ENCODE measurements at places on chromosomes 1 and 21.

GRCh38 chr1:94044290-94044790 is 76.6 kb downstream of the ABCA4 start:
- DNase-seq, result no peak

DNA sequence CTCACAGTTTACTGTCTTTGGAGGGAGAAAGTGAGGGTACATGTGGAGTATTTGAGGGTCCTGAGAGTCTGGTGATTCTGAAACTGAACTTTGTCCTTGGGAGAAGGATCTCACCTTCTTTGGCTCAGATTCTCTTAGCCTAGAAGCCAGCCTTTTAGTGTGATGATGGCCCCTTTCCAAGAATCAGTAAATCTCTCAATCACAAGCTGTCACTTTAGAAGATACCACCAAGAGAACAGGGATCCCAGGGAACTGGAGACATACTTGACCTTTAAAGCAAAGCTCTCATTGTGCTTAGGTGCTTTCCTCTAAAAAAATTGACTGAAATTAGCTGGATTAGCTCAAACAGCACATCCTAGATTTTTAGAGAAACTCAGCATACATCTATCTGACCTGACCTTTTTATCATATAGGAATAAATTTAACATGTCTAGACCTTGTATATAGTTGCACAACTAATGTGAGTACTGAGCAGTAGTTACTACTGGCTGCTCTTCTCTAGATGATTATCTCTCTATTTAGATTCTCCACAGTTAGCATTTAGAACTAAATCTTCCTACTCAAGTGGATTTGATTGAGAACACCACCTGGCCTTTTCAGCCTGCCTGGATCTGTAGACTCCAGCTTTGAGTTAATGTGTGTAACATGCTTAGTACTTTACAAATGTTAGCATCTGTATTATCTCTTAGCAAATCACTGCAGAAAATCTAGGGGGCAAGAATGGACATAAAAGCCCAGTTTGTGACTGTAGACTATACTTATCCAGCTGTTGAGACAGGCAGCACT is 157.7 kb downstream of the MAST2 start:
- no peak for DNase-seq

DNA sequence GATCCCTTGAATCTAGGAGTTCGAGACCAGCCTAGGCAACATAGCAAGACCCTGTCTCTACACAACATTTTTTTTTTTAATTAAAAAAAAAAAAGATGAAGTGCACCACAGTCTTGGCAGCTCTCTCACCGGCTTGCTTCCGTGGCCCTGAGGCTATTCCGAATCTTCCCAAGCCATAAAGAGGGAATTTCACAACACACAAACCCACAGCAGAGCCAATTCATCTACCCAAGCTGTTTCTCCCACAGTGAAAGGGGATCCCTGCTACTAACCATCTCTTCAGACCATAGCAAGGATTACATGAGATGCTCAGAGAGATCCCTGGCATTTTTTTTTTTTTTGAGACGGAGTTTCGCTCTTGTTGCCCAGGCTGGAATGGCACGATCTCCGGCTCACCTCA is 8.3 kb upstream of the CHD5 start:
- DNase-seq, result no peak

DNA sequence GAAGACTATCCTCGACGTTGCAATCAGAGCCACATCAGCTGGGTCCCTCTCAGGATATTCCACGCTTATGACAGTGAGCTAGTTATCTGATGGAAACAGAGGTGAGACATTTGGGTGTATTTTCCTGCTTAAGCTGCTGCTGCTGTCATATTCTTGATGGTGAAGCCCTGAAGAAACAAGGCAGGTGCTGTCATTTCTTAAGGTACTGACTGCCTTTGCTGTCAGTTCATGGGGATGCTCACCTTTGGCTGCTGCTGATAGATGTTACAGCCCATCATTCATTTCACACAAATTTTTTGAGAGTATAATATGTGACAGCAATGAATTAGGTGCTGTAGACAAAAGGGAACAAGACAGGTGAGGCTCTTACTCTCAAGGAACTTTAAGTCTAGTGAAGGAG is 577.4 kb downstream of the LMO4 start:
- DNase-seq, result no peak

DNA sequence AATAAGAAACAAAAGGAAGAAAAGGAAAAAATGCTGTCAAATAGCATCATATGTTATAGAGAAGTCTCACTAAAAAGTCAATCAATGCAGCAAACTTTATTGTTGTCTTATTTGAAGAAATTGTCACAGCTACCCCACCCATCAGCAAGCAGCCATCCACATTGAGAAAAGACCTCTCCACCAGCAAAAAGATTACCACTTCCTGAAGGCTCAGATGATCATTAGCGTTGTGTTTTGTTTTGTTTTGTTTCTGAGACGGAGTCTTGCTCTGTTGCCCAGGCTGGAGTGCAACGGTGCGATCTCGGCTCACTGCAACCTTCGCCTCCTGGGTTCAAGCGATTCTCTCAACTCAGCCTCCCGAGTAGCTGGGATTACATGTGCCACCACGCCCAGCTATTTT is 29.0 kb downstream of the ATP2B4 start:
- DNase-seq, result no peak

- DNase-seq, result no peak
Measured at GRCh38 chr1:244749230-244750016, 86.0 kb upstream of the COX20 start.

- no peak for DNase-seq
Measured at GRCh38 chr21:17793246-17794123, 25.7 kb downstream of the C21orf91 start.

DNA sequence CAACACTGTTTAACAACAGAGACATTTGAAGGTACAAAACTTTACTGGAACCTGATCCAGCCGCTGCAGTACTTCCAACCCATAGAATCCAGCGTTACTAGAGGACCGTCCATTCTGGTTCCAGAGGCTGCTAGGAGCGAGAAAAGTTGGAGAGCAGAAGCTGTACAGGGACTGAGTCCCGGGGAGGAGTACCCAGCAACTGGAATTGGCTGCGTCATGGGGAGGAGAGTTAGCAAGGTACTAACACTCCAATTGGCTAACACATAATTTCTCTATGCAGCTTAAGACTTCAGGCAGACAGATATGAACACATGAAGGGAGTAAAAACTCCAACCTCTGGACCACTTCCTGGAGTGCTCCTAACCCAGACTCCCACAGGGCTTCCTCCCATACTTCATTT is 2.1 kb upstream of the QSOX1 start:
- no peak for DNase-seq

- DNase-seq, result no peak
Measured at GRCh38 chr1:199774433-199775089, 252.9 kb upstream of the NR5A2 start.

DNA sequence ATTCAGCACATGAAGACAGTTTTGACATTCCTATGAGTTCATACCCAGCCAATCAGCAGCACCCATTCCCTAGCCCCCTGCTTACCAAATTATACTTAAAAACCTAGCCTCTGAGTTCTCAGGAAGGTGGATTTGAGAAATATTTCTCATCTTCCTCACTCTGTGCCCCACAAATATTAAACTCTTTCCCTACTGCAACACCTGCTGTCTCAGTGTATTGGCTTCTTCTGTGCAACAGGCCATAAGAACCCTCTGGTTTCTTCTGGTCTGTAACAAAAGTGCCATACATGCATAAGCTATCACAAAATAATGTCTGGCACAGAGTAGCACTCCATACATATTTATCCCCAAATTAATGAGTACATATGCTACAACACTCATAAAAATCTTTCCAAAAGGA is 387.4 kb upstream of the CAMK1G start:
- DNase-seq, result no peak

- DNase-seq, result no peak
Measured at GRCh38 chr1:211581526-211581925, 2.6 kb upstream of the SLC30A1 start.

GRCh38 chr1:32112806-32113375 is 5.0 kb downstream of the KPNA6 start:
- DNase-seq, result no peak

- DNase-seq, result no peak
Measured at GRCh38 chr1:183589874-183590243, 400 bp downstream of the NCF2 start.

DNA sequence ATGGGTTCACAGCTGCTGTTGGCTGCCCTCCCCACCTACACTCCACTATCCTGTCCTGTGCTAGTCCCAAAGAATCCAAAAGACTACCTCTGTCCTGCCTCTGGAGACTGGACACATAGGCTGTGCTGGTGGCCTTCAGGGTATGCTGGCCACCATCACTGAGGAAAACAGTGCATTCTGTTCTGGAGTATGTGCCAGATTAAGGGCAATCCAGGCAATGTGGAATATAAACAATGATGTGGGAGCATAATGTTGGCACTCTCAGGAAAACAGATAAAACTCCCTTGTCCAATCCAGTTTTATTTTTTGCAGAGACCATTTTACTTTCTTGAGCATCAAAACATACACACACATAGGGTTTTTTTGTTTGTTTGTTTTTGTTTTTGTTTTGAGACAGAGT is 94.3 kb downstream of the GLUL start:
- DNase-seq, result no peak

DNA sequence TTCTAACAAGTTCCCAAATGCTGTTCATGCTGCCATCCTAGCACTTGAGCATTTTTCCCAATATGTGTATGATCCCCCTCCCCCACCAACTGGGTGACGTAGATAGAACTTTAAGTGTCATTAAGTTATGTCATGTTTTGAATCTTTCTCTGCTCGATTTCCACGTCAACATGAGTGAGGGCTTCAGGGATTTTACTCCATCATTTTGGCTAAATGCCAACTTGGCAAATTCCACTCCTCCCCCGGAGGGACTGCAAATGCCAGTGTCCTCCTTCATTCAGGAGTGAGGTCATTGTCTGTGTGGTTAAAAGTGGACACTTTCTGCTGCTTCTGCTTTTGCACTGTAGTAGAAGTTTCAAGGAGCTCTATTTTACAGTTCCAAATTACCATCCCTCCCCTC is 201.7 kb downstream of the FGGY start:
- DNase-seq, result no peak

- DNase-seq, result no peak
Measured at GRCh38 chr1:221605569-221605968, 136.3 kb downstream of the DUSP10 start.

- no peak for DNase-seq
Measured at GRCh38 chr1:79100385-79100784, 93.9 kb upstream of the ADGRL4 start.

GRCh38 chr1:48205522-48205921 is 17.0 kb upstream of the SLC5A9 start:
- DNase-seq, result no peak

DNA sequence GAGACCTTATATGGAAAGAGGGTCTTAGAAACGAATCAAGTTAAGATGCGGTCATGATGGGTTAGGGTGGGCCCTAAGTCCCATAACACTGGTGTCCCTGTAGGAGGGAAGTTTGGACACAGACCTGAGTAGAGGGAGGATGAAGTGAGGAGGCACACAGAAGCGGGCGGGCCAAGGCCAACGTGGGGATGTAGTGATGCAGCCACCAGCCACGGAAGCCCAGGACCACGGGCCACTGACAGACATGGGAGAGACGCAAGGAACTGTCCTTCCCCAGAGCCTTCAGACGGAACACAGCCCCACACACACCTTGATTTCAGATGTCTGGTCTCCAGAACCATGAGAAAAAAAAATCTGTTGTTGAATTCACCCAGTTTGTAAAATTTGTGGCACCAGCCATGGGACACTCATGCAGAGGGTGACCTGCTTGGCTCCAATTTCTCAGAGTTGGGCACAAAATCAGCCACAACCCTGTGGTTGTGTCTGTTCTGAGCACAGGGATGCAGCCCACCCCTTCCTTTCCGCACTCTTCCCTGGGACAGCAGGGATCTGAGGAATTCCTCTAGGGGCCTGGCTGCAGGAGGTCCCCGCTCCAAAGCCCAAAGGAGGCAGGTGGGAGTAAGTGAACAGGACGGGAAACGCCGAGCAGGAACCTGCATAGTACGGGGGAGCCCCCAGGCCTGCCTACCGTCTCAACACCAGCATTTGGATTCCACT is 61.1 kb downstream of the RIPK4 start:
- no peak for DNase-seq

- DNase-seq, result peak; percentile 86
Measured at GRCh38 chr1:150974580-150975478, at the start of gene CERS2. Gene CERS2, minus strand, starts transcription at chr1:150974835. Its CDS starts 5,745 bp downstream, at chr1:150969090.

GRCh38 chr1:28035420-28035819 is 53.0 kb downstream of the EYA3 start:
- DNase-seq, result no peak

DNA sequence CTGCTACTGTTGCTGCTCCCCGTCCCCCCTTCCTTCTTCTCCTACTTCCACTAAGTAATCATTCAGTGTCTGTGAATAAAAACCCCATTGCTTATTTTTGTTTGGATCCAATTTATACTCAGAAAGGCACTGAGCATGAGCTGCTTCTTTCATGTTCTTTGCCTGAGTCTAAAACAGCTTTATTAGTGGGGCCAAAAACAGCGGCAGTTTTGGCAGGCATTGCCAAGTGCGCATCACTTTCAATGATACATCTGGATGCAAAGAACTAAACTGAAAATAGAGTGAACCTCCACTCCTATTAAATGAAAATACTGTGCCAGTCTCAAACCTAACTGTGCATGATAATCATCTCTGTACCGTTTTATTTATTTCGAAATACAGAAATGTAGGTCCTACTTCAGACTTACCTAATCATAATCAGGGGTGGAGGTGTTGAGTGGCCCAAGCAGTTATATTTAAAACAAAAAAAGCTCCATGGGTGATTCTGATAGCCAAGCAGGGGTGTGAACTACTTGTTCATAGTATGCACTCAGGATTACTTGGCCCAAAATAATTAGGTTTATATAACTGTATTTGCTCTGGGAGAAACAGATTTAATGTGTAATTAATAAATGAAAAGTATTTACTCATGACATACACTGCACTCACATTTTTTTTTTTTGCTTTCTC is 48.4 kb downstream of the NEK7 start:
- no peak for DNase-seq

- no peak for DNase-seq
Measured at GRCh38 chr1:222828939-222829338, 14.1 kb downstream of the DISP1 start.

GRCh38 chr1:237358555-237358954 is 316.6 kb downstream of the RYR2 start:
- no peak for DNase-seq

- DNase-seq, result no peak
Measured at GRCh38 chr1:115228191-115228590, 109.9 kb downstream of the NGF start.

DNA sequence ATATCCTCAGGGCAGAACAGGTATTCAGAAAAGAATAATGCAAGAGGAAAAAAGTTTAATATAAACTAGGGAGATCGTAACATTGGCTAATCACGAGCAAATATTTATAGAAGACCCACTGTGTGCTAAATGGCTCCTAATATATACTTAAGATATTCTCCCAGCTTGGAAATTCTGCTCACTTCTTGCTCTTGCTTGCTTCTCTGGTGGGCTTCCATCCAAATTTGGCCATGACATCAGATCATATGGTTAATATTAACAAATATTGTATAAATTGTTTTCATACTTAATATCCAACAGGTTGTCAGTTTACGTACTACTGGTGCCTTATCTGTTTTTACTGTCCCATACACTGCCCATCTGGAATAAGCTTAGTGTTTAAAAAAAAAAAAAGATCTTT is 1.1 kb downstream of the COX20 start:
- no peak for DNase-seq

All from mesothelial cell of epicardium (in vitro differentiated cells).